ENCODE measurements at places on chromosomes 4 and X.

GRCh38 chr4:46937493-46937892 is 28.4 kb upstream of the COX7B2 start:
- DNase-seq: no peak

GRCh38 chrX:152074163-152074562 is 64.2 kb downstream of the MAGEA10 start:
- no peak for DNase-seq

DNA sequence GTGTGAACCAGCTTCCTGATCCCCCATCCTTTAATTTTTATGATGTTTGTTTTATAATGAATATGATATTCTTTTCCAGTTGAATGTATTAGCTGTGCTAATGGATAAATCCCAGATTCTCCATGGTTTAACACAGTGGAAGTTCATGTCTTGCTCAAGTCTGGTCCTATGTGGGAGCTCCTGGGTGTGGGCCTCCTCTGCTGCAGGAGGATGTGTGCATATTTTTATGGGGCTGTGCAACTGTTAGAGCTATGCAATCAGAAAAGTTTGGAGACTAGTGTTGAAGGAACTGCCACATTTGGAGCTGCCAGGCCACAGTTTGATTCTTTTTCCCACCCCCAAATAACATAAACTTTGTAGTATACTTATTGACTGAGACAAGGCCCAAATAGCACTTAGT is 24.8 kb downstream of the MGST2 start:
- DNase-seq: no peak

DNA sequence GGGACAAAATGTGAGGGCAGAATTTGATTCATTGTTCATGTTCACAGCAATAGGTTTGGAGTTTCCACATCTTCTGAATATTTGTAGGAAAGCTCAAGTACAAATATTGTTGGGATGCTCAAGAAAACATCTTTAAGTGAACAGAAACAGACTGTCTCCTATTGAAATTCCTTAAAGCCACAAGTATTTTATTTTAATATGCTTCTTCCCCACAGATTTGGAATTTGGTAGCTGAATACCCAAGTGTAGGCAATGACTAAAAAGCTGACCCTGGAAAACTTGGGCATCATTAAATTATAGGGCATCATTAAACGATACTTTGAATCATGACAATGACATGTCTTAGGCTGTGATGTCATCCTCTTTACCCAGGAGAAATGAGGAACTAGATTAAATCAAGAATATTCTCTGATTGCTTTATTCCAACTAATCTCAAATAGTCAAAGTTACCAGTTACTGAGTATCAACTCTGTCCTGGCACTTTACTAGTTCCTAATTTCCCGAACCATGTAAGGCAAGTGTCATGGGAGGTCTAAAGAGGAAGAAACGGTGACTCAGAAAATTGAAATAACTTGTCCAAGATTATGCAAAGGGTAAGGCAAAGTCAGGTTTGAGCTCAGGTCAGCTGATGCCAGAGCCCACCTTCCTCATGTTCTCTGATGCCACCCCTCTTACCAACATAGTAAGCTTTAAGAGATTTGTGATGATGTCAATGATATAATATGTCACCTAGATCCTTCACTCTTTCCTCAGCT is 223.1 kb upstream of the LEF1 start:
- no peak for DNase-seq

DNA sequence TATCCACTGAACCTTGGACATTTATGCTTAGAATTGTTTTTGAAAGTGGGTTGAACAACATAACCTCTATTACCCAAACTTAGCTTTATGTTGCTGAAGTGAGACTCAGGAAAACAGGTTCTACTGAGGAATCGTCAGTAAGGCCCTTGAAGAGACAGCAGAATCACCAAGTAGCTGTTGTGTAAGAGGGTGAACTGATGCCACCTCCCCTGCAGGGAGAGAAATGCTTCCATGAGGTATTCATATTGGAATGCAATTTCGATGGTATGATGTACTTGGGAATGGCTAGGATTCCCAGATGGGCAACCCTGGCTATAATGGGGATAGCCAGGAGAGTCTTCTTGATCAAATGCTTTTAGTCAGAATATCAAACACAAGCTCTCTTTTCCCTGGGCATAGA is 4.1 kb upstream of the SCRG1 start:
- DNase-seq: no peak

- DNase-seq: peak; percentile 63
These were observed 70.2 kb upstream of the BCOR start for GRCh38 chrX:40167850-40168479.

- no peak for DNase-seq
These were observed 436.7 kb upstream of the AADAT start for GRCh38 chr4:170526471-170526870.

DNA sequence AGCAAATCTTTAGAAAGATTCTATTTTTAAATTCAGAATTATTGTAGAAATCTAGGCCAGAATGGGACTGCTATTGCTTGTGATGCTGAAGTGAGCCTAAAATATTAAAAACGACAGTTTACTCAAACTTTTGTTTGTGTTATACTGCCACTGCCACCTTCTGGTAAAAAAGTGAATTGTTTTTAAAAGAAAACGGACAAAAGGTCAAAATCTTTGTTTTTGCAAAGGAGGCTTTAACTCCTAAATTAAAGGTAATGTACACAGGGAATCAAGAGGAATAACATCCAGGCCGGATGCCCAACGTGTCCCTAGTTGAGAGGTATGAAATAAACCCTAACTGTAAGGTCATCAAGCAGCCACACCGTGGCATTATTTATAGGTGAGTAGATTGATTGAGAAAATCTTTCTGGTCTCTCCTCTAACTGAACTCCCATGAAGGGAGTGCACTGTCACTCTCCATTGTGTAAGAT is 338.3 kb upstream of the GALNT7 start:
- DNase-seq: no peak

DNA sequence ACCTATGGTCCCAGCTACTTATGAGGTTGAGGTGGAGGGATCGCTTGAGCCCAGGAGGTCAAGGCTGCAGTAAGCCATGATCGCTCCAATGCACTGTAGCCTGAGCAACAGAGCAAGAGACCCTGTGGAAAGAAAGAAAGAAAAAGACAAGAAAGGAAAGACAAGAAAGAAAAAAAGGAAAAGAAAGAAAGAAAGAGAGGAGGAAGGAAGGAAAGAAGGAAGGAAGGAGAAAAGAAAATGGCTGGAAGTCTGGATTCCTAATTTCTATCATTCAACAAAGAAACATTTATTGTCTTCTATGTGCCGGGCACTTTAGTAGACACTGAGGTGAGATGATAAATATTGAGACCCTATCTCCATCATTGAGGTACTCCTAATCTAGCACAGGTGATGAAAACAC is 26.8 kb upstream of the BCORL1 start:
- DNase-seq: no peak

Data from left forelimb (tissue), 1 donor.